NCI-H524 (cell line): ENCODE measurements at places on chromosomes 7 and 10.

GRCh38 chr10:93180482-93180931 lies 106.8 kb downstream of the CYP26A1 start:
- no peak for DNase-seq

- DNase-seq, result no peak
Measured at GRCh38 chr7:77765906-77766800, 32.1 kb downstream of the TMEM60 start.

- no peak for DNase-seq
Measured at GRCh38 chr10:113646336-113647201, 17.3 kb downstream of the NRAP start.

DNA sequence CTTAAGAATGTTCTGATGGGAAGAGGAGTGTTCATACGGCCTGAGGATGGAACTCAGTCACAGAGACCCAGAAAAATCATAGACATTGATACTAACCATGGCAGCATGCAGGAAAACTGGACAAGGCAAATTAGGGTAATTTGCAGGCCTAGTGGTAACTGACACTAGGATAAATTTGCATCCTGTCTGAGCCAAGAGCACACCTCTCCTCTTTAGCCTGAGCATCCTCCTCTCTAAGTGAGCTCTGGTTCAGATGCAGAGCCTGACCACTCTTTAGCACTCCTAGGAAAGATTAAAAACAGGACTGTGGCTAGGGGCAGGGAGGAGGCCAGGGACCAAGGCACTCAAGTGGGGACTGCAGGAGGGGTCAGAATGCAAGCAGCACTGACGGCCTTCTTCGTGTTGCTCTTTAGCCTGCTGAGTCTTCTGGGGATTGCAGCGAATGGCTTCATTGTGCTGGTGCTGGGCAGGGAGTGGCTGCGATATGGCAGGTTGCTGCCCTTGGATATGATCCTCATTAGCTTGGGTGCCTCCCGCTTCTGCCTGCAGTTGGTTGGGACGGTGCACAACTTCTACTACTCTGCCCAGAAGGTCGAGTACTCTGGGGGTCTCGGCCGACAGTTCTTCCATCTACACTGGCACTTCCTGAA lies at the start of gene TAS2R41:
TSS of gene TAS2R41 (plus strand) at position 373 of the 650 bp plus-strand sequence. CDS start at position 373, 0 bp downstream.
- DNase-seq, result no peak

DNA sequence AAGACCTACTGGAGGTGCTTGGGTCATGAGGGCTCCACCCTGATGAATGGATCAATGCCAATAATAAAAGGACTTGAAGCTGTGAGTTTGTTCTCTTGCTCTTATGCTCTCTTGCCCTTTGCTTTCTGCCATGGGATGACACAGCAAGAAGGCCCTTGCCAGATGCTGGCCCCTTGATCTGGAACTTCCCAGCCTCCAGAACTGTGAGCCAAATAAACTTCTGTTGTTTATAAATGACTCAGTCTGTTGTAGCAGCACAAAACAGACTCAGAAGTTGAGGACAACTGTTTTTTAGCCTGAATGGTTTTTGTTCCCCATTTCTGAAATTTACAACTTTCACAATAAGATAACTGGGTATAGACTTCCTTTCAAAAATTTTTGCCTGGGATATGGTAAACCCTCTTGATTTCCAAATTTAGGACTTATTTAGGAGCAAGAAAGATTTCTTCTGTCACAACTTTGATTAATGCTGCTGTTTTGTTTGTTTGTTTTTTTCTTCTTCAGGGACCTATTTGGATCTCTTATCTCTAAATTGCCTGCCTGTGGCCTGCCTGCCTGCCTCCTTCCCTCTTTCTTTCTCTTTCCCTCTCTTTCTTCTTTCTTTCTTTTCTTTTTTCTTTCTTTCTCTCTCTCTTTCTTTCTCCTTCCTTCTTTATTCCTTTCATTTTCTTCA lies 12.1 kb downstream of the ENTPD1 start:
- DNase-seq, result no peak

DNA sequence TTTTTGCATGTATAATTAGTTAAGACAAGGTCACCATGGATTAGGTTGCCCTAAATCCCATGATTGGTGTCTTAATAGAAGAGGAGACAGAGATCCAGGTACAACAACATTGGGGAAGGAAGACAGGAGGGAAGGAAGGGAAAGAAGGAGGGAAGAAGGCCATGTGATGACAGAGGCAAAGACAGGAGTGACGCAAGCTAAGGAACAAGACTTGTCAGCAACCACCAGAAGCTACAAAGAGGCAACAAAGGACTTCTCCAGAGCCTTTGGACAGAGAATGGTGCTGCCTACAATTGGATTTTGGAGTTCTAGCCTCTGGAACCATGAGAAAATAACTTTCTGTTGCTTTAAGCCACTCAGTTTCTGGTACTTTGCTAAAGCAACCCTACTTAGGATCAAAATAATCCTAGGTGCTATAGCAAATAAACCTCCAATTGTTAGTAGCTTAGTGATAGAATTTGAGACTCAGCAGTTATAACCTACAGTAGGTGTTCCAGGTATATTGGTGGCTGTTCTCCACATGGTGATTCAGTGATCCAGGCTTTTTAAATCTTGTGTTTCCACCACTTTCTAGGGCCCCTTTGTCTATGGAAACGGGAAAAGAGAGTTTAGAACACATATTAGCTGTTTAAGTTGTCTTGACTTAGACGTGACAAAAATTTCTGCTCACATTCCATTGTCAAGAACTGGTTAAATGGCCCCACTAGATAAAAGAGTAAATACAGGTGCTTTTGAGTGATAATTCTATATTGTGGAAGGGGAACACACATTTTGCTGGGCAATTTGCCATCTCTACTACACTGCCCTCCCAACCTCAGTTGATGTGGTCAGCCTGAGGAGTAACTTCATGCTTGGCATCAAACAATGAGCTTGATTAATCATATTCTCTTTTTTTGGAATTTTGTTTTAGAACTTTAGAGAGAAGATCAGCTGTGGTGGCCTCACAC lies 70.5 kb upstream of the SP4 start:
- DNase-seq, result no peak

GRCh38 chr7:147308539-147308938 lies 1191.9 kb downstream of the CNTNAP2 start:
- DNase-seq, result no peak

- DNase-seq, result no peak
Measured at GRCh38 chr7:143043391-143043790, 8.8 kb upstream of the OR6V1 start.

- peak; percentile 28 for DNase-seq
Measured at GRCh38 chr7:121138262-121138933, 149.9 kb downstream of the CPED1 start.
